ENCODE measurements at places on chromosomes 5 and 9.
A peak's percentile ranks its signal among the peaks of the same experiment; 100 is the strongest.

DNA sequence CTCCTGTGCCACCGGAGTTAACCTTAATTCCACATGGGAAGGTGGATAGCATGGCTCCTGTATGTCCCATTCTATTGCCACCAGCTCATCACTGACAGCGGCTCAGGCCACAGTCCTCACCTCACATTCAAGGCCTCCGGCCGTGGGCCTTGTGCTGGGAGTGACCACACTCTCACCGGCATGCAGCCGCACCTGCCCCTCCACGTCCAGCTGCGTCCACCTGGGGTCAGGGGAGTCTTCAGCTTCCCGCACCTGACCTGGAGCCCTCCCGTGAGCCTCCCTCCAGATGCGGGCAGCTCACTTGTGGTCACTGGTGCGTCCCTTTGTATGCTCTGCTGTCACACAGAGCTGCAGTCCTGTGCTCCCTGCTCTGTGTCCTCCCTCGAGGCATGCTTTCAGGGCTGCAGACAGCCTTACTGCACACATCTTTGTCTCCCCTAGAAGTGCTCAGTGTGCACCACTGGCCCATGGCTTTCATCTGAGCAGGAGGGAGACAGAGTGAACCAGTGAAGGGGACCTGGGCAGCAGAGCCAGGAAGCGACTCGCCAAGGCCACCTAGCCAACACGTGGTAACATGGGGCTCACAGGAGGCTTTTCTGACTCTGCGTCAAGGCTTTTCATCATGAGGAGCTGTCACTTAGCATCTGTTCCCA lies 210.1 kb downstream of the ERCC6L2 start:
- H3K36me3 ChIP-seq, result no peaks in the 10 kb centered on the region
- no peaks in the 10 kb centered on the region for H3K4me1 ChIP-seq
- DNase-seq, result no peak
- peaks cover 12% of the 10 kb centered on the region for H3K27me3 ChIP-seq

GRCh38 chr5:38497946-38498345 lies 58.5 kb downstream of the LIFR start:
- DNase-seq, result no peak
- H3K36me3 ChIP-seq, result no peaks in the 10 kb centered on the region
- H3K4me3 ChIP-seq, result no peak overlapping the region
- no peaks in the 10 kb centered on the region for H3K27me3 ChIP-seq

- no peaks in the 10 kb centered on the region for H3K27me3 ChIP-seq
- no peaks in the 10 kb centered on the region for H3K36me3 ChIP-seq
- peak overlapping the region; percentile 71 for H3K27ac ChIP-seq
- H3K4me3 ChIP-seq, result no peak overlapping the region
Measured at GRCh38 chr5:55438998-55439397, 95.8 kb downstream of the PLPP1 start.

GRCh38 chr5:40717281-40717680 lies 37.6 kb downstream of the PTGER4 start:
- DNase-seq, result peak; percentile 74
- H3K4me1 ChIP-seq, result peaks cover 2% of the 10 kb centered on the region
- H3K27me3 ChIP-seq, result no peaks in the 10 kb centered on the region
- H3K27ac ChIP-seq, result no peak overlapping the region
- H3K36me3 ChIP-seq, result no peaks in the 10 kb centered on the region
- no peak overlapping the region for H3K4me3 ChIP-seq

GRCh38 chr9:116316246-116316645 lies 162.7 kb downstream of the PAPPA start:
- H3K27ac ChIP-seq, result no peak overlapping the region
- H3K27me3 ChIP-seq, result no peaks in the 10 kb centered on the region
- H3K36me3 ChIP-seq, result peaks cover 4% of the 10 kb centered on the region
- H3K4me3 ChIP-seq, result no peak overlapping the region
- no peak for DNase-seq

GRCh38 chr5:154196281-154196680 lies 5.7 kb downstream of the GALNT10 start:
- no peak overlapping the region for H3K4me3 ChIP-seq
- peaks cover 11% of the 10 kb centered on the region for H3K36me3 ChIP-seq
- H3K4me1 ChIP-seq, result peaks cover 73% of the 10 kb centered on the region
- DNase-seq, result no peak

DNA sequence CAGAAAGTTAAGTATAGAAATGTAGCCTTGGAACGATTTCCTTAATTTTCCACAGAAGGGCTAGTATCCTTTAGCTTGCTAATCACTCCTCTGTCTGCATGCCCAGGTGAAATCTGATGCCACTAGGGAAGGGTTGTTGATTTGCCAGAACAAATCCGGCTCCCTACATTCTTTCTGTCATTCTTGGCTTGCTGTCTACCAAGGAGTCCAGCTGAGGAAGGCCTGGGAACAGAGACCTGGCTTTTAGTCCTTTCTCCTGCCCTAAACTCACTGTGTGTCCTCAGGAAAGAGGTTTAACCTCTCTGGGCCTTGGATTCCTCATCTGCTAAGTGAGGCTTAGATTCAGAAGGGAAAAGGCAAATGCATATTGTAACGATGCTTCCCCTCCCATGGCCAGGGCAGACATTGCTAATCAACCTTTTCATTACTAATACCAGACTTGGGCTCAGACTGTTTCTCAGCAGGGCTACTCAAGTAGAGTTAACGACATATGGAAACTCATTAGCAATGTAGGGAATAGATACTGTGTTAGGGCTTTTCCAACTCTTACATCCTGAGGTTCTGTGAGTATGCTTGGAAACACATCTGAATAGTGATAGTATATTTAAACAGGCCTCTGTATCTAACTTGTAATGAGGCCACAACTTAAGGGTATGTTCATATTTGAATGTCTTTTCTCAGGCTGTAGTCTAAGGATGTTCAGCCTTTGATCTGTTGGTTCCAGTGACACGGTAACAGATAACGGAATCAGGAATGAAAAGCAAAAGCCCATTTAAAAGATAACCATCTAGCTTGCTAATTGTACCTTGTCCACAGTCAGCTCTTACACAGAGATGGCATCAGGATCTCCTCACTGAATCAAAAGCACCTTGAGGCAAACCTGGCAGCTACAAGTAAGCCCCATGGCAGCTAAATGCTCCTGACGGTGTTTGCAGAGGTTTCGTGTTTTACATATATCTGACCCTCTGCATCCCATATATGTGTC lies 4.1 kb downstream of the GALNT10 start:
- no peak overlapping the region for H3K4me3 ChIP-seq
- no peaks in the 10 kb centered on the region for H3K27me3 ChIP-seq
- peak; percentile 84 for DNase-seq
- H3K36me3 ChIP-seq, result peaks cover 11% of the 10 kb centered on the region

- no peaks in the 10 kb centered on the region for H3K4me1 ChIP-seq
- no peak for DNase-seq
- peaks cover 12% of the 10 kb centered on the region for H3K36me3 ChIP-seq
Measured at GRCh38 chr9:114027159-114027862, 50.8 kb downstream of the AMBP start.

Data from astrocyte (in vitro differentiated cells and primary cell).